Effector memory CD4-positive, alpha-beta T cell (primary cell): ENCODE measurements at places on chromosomes 5 and 9.

DNA sequence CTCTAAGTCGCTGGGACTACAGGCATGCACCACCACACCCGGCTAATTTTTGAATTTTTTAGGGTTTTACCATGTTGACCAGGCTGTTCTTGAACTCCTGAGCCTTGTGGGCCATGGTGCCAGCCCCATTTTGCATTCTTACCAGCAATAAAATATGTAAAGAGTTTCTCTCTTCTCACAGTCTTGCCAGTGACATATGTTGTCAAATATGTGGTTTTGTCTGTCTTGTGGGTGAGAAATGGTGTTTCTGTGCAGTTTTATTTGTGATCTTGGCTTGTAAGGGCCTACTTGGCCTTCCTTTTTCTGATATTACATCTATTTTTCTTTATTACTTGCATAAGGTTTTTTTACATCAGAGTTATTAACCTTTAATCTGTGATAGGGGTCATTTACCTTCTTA, 47.1 kb downstream of the SPIN1 start:
- DNase-seq = no peak

GRCh38 chr5:126963822-126964375, 66.5 kb downstream of the MARCHF3 start:
- no peak for DNase-seq

- DNase-seq = no peak
These were observed 5.2 kb downstream of the EPB41L4B start for GRCh38 chr9:109315480-109316206.

DNA sequence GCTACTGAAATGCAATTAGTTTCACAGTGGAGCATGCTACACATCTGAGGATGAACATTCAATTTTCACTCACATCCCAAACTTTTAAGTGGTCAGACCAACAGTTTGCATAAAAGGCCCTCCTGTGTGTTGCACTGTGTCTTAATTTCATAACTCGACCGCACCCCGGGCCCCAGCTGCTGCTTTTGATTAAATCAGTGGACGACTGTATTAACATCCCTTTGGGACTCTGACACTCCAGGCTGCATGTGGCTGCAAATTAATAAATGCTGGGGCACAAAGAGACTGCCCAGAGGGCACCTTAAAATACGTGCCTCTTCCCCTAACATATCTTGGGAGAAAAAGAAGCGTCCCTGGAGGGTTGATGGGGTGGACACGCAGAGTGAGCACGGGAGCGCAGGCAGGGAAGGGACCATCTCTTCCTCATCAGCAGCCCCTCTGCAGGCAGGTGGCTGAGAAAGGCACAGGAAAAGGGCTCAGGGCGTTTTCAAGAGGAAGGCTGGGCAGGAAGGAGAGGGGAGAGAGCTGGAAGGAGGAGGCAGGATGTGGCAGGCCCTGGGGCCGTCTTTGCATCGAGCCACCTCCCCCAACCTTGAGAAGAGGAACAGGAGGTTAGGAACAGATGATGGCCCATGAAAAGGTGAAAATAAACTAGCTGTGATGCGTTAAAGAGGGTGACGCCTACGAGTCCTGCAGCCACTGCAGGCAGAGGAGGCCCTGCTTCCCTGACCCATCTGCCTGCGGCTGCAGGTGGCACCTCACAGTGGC, 18.6 kb downstream of the MED10 start:
- no peak for DNase-seq

- no peak for DNase-seq
These were observed 16.7 kb upstream of the HSPB3 start for GRCh38 chr5:54438620-54439389.

DNA sequence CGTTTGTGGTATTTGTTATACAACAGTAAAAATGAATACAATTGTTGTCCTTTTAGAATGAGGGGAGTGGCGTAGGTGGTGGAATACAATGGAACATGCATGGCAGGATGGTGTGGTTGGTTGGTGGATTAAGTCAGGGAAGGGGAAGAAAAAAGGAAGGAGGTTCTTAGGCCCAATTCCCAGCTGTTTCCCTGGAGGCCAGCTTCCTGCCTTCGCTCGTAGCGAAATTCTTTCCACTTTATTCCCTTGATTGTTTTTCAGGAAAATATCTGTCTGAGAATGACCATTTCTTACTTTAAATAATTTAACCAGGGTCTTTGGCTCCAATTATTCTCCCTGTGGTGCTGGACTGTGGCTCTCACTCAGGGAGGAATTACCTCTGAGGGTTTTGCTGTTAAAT, 24.1 kb upstream of the DMAC1 start:
- no peak for DNase-seq

- no peak for DNase-seq
These were observed at the start of gene PDE8B for GRCh38 chr5:77210091-77210963. Gene PDE8B, plus strand, starts transcription at chr5:77210680. Its CDS starts 246 bp downstream, at chr5:77210926.

DNA sequence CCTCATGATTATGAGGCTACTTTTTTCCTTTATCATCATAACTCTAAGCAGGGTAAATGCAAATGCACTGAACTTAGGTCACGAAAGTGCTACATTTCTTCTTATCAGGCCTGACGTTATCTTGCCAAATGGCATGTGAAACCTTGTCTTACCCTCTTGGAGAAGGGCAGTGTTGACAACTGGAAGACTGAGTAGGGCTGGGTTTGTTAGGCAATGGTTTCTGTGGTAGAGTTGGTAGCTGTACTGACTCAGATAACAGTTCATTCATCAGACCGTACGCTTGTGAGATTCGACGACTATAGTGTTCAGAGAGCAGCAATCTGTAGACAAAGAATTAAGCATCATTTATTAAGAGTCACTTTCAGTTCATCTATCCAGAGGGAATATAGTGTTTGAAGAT, 127.7 kb downstream of the CPLANE1 start:
- no peak for DNase-seq

DNA sequence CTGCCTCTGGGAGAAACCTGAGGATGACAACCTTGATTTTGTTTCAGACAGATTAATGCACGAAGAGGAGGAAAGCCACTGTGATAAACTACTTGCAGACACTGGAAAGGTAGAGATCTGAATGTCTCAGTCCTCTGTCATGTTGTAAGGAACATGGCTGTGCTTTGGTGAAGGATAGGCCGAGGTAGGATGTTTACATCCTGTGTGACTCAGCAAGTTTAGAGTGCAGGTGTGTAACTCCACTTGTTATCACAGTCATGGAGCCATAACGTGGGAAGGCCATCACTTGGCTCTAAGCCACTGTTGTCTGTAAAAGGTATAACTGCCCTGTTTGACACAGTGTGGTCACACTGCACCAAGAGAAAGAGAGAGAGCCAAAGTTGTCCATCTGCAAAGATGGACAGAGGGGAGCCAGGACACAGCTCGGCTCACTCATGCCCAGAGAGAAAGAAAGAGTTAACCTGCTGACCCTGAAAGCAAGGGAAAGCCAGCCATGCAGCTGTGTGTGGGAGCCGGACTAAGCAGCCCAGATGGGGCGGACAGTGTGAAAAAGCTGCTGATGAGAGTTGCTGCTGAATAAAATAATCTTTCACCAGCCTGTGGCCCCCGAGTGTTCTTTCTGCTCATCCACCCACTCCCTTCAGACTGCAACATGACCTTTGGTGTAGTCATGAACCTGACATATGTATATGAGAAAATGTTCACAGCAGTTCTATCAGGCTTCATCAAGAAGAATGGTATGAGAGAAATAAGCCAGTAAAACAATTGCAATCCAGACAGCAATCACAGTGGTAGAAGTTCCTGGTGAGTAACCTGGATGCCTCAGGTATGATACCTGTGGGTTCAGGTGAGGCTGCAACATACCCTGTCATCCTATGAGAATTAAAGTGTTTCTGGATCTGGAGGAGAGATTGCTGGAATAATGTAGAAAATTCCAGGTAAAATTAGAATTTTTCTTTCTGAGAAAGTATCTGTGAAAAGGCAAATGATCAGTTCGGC, 115.9 kb downstream of the TARS1 start:
- no peak for DNase-seq

- no peak for DNase-seq
These were observed 9.9 kb downstream of the ZNF618 start for GRCh38 chr9:113886026-113886369.

GRCh38 chr9:33737811-33738606, 57.4 kb upstream of the PRSS3 start:
- DNase-seq = no peak

DNA sequence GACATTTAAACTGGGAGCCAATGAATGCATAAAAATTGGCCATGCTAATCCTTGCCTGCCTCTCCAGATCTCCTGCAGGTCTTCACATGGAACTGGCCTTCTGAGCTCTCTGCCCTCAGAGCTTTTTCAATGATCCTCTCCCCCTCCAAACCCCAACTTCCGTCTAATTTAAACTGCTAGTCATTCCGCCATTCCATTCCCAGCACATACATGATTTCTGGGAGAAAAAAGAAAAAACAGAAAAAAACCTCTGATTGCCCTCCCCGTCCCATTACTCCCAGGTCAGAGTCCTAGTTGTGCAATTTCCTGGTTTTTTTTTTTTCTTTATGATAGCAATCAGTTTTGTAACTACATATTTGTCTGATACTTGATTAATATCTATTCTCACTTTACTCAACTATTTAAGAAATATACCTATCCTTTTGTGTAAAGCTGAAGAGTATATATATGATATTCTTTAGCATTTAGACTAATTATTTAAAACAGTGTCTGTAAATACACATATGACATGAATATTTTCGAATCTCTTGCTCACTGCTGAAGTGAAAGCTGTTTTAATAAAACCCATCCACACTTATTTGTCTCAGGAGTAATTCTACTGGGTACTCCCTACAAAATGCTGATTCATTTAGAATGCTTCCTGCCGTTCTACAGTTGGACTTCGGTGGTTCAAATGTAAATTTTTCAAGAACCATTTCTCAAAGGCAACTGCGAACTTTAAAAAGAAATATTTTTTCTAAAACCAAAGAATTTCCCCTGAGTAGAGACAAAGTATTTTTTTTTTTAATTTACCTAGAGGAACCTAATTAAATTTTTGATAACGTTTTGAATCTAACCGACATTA, 1.6 kb downstream of the HINT1 start:
- no peak for DNase-seq

GRCh38 chr9:70479880-70480291, 65.4 kb upstream of the KLF9 start:
- DNase-seq = no peak

DNA sequence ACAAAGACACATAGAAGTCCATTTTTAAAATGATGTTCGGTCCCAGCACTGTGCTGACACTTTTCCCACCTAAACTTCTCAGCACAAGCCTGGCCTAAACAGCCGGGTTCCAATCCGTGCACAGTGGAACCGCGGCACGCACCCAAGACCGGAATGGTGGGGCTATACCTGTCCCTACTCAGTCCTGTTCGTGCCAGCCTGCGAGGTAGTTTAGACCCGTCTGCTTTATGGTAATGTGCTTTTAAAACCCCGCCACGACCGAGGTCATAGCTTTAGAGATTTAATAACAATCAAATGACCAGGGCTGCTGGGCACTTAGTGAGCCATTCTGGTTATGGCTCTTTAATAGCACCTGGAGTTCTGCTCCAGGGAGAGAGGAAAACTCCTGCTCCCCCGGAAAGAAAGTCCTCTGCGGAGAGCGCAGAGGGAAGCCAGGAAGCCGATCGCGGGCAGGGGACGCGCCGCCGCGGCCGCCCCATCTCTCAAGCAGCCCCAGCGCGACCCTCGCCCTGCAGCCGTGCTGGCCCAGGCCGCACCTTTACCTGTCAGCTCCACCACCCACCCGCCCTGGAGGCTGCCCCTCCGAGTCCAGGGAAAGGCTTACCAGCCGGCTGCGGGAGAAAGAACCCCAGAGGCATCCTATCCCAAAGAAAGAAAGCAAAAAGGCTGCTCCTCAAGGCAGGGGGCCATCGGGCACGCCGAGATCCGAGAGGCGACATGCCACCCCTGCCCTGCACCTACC, 511 bp downstream of the ARL15 start:
- DNase-seq = no peak

DNA sequence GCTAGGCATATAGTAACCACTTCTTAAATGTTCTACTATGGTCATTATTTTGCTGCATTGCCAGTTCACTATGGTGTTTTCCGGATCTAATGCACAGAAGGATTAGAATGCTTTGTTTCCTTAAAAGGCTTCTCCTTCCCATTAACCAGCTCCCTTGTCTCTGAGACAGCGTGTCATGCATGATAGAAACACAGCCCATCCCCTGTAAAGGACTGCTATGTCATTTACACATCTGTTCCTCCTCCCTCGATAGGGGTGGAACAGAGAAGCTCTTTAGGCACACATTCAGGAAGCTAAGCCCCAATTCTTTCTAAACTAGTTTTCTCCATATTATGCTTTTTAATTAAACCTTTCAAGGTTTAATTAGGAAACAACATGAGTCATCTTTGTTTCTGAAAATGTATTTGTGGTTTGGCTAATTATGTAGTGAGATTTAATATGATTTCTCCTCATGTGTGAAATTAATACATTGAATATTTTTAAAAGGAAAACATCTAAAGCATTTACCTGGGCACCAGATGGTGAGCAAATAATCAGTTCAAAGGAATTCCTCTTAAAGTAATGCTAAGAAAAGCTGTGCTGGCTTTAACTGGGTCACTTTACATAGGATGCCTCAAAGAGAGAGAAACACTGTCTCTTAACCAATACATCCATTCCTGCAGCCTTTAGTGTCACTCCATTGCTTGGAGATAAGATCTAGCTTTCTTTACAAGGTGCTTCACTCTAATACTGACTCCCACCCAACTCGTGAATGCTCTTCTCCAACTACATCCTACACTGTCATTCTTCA, 133.3 kb upstream of the PPP1R2B start:
- no peak for DNase-seq

DNA sequence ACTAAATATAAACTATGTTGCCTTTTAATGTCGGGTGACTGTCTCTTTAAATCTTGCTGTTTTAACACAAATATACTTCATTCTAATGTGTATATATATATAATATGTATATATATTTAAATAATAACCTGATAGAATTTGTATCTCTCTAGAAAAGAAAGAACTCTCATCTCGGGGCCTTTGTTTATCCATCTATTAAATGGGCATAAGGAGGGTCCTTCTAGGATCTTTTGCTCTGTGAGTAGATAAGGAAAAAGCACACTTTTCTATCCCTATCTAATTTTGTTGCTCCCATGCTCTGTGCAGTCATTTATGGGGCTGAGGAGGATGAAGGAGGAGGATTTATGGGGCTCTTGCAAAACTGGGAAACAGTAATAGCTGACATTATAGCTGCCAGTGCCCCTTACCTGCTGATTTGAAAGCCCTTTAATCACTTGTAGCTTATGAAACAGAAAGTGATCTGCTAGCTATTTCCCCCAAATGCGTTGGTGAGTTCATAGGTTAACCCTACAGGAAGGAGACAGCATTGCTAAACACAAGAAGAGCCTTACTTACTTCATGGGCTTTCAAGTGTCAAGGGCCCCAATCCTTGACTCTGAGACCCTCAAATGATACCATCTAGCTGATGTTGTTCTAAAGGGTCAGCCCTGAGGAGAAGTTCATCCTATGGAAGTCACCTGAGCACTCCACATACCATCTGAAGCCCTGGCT, 5.8 kb upstream of the PPARGC1B start:
- DNase-seq = no peak

DNA sequence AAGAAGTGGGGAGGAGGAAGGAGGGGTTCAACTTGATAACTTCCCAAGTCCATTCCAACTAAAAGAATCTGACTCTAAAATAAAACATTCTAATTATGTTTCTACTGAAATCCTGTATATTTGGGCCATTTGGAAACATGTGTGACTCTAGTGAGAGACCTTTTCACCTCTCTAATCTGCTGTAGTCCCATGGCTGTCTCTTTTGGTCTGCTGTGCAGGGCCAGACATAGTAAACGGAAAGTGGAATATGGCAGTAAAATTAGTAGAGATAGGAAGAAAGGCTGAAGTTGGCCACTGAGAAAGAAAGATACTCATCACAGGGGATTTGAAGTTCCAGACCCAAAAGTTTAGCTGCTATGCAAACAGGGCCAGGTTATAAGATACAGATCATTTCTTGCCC, 15.9 kb downstream of the RFX3 start:
- no peak for DNase-seq
